ENCODE measurements at places on chromosomes 16 and 17.
A peak's percentile ranks its signal among the peaks of the same experiment; 100 is the strongest.

DNA sequence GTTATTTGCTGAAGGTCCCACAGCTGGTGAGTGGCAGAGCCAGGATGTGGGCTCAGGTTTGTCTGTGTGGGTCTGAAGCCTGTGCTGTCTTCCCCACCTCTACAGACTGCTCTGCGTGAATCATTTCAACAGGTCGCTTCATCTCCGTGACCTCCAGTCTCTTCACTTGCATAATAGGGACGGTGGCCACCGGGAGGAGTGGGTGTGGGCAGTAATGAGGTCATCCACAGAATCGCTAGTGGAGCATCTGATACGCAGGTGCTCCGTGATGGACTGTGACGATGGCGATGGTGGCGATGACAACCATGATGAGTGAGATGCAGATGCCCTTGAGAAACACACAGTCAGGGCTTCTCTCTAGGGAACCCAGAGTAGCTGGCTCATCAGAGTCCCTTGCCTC lies 120.2 kb downstream of the RAP1GAP2 start:
- no peak for DNase-seq

- DNase-seq, result peak; percentile 63
Measured at GRCh38 chr16:87681981-87682570, 79.8 kb downstream of the JPH3 start.

- DNase-seq, result no peak
Measured at GRCh38 chr17:43689814-43690213, 28.1 kb upstream of the MEOX1 start.

DNA sequence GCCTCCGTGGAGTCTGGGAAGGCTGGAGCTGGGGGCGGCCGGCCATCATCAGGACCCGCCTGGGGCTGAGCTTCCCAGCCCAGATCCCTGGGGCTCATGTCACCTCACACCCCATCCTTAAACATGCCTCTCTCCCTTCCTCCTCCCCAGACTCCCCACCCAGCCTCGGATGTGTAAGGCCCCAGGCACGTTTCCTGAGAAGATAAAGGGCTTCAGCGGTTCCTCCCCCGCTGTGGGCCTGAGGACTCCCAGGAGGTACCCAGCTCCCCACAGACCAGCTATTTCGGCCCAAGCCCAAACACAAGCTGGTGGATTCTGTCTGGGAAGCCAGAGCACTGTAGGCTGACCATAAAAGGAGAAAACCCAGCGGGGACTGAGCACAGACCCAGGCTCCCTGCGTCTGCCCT lies 49.2 kb downstream of the MYH11 start:
- peak; percentile 10 for DNase-seq

GRCh38 chr16:81066681-81067080 lies 10.4 kb downstream of the C16orf46 start:
- DNase-seq, result no peak

GRCh38 chr17:40371261-40371929 lies 6.9 kb upstream of the GJD3 start:
- no peak for DNase-seq

GRCh38 chr16:29984764-29985147 lies 10.7 kb downstream of the HIRIP3 start:
- no peak for DNase-seq

- DNase-seq, result no peak
Measured at GRCh38 chr16:67100569-67101310, 9.0 kb upstream of the PHAF1 start.

DNA sequence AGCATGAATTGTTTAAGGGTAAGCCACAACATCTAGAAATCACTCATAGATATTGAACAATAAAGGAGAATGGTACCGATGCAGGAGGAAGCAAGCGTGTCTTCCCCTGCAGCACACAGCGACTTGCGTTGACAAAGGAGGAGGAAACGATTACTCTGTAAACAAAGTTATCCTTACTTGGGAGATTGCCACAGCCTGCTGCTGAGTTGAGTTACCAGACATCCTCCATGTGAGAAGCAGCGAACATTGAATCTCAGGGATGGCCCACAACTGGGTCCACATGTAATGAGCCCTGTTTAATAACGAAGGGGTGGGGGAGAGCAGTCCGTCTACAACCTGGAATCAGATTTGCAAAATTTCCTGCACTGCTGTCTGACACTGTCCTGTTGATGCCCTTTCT lies 27.7 kb downstream of the CLUH start:
- no peak for DNase-seq

DNA sequence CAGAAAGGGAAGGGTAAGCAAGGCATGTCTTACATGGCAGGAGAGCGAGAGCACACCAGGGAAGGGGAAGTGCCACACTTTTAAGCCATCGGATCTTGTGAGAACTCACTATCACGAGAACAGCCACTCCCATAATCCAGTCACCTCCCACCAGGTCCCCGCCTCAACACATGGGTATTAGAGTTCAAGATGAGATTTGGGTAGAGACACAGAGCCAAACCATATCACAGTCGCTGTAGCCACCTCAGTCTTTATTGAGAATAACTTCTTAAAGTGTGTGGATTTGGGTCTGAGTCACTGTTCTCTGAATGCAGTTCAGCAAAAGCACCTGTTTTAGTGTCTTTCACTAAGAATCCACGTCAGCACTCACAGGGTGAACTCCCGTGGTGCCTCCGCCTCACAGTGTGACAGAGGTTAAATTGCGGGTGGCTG lies 195.2 kb upstream of the CHMP6 start:
- no peak for DNase-seq

- no peak for DNase-seq
Measured at GRCh38 chr17:80474231-80474960, 2.0 kb downstream of the NPTX1 start.

DNA sequence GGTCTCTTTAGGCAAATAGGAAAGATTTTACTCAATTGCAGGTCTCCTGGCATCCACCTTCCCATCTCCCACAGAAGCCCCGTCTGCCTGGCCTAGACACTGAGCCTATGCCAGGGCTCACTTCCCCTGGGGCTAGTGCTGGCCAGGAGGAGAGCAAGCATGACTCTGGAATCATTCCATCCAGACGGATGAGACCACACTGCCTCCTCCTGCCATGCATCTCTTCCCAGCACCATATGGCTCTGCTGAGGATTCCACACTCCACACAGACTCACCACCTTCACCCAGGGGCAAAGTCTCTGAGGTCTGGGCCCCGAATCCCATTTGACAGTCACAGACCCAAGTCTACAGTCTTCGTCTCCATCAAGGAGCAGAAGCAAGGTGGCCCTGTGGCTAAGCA lies 346.5 kb downstream of the C16orf95 start:
- DNase-seq, result no peak

- DNase-seq, result peak; percentile 9
Measured at GRCh38 chr16:80509872-80510271, 30.9 kb upstream of the DYNLRB2 start.

- DNase-seq, result no peak
Measured at GRCh38 chr16:70678121-70678897, 7.5 kb downstream of the MTSS2 start.

DNA sequence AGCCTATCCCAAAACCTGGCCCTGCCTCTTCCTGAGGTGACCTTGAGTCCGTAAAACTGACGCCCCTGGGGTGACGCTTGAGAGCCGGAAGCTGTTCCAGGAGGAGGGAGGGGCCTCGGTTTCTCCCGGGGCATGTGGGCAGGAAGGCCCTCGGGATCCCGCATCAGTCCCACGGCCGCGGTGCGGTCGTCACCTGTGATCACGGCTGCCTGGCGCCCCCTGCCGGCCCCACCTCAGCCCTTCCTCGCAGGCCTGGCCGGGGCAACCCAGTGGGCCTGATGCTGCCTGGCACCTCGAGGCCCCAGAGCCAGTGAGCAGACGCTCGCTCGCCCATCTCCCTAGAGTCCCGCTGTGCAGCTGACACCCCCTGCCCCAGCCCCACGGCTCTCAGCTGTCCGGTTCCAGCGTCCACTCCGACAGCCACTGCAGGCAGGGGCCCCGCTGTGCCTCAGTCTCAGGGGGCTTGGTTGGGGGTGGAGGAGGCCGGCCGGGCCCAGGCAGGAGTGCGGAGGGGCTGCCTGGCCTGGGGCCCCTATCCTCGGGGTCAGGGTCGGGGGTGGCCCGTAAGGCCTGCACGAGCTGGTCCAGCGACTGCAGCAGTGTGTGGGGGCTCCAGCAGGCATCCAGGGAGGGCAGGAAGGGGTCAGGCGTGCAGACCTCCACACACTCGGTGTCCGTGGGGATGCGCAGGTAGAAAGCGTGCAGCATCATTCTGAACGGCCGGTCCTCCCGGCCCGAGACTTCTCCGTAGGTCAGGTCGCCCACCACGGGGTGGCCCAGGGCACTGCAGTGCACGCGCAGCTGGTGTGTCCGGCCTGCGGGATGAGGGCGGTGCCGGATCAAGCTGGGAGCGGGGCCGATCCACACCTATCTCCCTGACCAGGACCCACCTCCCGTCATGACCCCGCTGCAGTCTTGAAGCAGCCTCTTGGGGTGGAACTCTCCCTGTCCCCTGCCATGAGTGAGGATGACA lies 2.3 kb downstream of the RPUSD1 start:
- peak; percentile 62 for DNase-seq

DNA sequence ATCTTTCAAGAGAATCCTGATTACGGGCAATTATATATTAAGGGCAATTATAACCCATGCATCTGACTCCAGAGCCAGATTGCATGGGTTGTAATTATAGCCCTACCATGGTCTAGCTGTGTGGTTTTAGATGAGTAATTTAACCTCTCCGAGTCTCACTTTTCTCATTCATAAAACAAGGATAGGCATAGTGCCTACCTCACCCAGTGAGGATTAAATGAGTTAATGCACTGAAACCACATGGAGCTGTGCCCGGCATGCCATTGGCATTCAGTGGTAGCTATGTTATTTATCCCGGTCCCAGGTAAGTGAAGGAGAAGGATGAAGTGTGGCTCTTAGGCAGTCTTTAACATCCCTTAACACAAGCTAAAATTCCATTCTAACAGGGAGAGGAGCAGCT lies 6.3 kb downstream of the SNX20 start:
- DNase-seq, result no peak

GRCh38 chr17:44346064-44346844 lies 1.2 kb downstream of the GRN start:
- DNase-seq, result no peak

DNA sequence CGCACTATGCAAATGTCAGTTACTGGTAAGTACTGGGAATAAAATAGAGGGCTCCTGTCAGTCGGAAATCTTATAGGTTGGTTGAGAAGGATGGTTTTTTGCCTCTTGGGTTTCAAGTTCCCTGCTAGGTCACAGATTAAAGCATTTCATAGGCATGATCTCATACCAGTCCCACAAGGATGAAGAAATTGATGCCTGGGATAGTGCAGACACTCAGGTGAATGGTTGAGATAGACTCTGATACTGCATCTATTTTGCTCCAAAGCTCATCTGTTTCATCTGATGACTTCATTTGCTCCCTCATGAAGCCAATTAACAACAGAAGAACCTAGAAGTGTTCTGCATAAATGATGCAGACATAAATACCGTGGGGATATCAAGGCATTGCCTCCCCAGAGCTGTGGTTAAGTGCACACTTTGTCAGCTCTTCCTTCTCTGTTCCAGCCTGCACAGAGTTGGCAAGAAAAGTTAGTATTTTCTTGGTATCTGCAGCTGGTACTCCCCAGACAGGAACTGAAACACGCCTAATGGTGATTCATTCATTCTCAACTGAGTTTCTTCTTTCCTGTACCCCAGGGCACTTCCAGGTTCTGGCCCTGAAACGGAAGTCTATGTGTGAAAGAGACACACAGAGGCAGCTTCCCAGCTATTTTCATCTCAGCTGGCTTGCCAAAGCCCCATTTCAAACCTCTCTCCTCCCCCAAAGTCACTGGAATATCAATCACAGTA lies 418.3 kb upstream of the SALL1 start:
- no peak for DNase-seq

- no peak for DNase-seq
Measured at GRCh38 chr17:71759422-71760060, 361.3 kb upstream of the SOX9 start.

GRCh38 chr17:77379065-77379428 lies 238.3 kb downstream of the SEC14L1 start:
- DNase-seq, result no peak

- DNase-seq, result no peak
Measured at GRCh38 chr17:80110447-80110812, 9.0 kb downstream of the GAA start.

GRCh38 chr16:14420721-14421488 lies 209.2 kb downstream of the PARN start:
- DNase-seq, result no peak

- DNase-seq, result peak; percentile 98
Measured at GRCh38 chr17:50638966-50639713, 4.5 kb downstream of the ABCC3 start.

DNA sequence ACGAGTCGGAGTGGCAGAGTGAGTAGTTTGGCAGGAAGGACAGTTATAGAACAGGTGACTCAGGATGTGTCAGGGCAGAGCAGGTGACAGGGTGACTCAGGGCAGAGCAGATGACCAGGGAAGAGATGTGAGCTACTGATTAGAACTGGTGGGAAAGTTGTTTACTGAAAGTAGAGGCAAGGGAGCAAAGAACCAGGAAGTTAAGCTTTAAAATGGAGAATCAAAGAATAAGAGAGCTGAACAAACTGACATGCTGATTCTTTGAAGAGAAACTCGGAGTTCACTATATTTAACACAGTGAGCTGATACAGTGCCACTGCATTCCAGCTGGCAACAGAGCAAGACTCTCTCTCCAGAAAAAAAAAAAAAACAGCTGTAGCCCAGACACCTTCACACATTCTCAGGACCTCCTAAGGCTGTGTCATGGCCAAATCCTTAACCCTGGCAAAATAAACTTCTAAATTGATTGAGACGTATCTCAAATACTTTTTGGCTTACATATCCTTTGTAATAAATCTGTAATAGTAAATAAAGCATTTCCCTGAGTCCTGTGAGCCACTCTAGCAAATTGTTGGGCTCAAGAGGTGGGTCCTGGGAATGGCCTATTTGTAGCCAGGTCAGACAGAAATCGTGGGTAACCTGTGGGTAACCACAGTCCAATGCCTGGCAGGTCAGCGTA lies 12.3 kb upstream of the UBE2I start:
- peak; percentile 87 for DNase-seq

DNA sequence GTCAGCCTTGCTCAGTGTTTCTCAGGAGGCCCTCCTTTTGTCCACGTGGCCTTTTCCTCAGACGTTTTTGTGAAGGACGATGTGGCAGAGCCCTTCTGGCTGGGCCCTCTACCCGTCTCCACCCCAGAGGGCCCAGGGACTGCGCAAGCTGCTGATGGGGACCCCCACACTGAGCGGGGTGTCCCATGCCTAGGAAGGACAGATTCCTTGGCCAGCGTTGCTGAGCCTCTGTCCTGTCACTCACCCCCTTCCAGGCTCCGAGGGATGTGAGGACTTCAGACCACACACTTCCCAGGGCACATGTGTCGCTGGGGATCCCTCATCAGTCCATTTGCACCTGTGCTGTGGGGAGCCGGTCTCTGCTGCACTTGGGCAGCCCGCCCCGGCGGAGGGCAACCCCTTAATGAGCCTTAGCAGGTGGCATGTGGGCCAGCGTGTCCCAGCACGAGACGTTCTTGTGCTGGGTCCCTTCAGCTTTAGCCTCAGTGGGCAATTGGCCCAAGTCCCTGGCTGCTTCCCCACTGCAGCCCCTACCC lies 48.3 kb downstream of the NT5M start:
- DNase-seq, result no peak
